ENCODE measurements at places on chromosomes 6 and 20.

- peak; percentile 51 for DNase-seq
Measured at GRCh38 chr20:36472637-36473090, 68.7 kb upstream of the MYL9 start.

- DNase-seq, result peak; percentile 91
Measured at GRCh38 chr6:135535989-135536414, 38.5 kb upstream of the AHI1 start.

DNA sequence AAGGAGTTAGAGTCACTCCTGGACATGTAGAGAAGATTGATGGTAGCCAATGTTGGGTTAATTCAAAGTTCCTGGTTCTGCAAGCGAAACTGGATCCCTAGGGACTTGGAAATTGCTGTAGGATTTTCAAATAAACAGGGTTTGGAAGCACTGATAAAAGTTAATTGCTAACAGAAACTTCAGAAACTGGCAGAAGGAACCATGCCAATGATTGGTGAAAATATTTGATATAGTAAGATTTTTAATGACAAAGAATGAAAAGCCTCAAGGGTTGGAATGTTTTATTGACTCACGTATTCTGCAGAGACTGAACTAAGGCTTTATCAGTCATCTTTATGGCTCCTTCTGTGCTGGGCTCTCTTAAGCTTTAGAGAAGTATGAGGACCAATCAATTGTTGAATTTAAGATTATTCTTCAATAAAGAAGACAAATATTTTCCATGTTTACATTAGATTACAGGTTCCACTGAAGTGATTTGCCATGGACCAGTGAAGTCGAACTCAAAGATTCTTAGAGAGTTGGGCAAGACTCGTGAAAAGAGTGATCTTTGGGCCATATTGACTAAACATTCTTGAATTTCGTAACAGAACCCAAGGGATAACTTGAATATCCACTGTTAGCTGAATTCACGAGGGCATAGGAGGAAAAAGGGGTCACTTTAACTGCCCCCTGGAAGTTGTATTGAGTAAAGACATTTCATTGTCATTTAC lies 371.4 kb downstream of the HDGFL1 start:
- peak; percentile 13 for DNase-seq

- DNase-seq, result peak; percentile 16
Measured at GRCh38 chr6:147390909-147391536, 117.5 kb upstream of the SAMD5 start.

DNA sequence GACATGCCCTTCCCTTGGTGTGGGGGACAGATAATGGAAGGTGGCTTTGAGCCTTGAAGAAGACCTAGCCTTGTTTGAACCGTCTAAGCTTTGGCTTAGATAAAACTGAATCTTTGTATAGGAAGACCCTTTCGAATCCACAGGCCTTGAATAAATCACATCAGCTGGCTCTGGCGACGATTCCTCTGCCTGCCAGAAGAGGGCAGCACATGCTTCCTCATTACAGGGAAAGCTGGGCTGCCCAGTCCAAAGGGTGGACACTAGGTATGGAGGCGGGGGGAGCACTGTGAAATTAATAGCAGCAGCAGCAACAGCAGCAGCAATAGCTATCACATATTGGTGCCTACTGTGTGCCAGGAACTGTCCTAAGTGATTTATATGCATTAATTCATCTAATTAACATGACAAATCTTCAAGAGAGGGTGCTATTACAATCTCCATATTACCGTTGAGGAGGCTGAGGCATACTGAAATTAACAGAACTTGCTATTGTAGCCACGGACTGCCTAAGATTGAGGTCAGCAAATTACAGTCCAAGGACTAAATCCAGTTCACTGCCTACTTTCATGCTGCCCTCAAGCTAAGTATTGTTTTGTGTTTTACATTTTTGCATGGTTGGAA lies 85.1 kb downstream of the CLIC5 start:
- peak; percentile 64 for DNase-seq

GRCh38 chr6:4059115-4059777 lies 19.7 kb downstream of the FAM217A start:
- peak; percentile 93 for DNase-seq

GRCh38 chr6:26003102-26003694 lies 40.6 kb downstream of the TRIM38 start:
- DNase-seq, result peak; percentile 59

DNA sequence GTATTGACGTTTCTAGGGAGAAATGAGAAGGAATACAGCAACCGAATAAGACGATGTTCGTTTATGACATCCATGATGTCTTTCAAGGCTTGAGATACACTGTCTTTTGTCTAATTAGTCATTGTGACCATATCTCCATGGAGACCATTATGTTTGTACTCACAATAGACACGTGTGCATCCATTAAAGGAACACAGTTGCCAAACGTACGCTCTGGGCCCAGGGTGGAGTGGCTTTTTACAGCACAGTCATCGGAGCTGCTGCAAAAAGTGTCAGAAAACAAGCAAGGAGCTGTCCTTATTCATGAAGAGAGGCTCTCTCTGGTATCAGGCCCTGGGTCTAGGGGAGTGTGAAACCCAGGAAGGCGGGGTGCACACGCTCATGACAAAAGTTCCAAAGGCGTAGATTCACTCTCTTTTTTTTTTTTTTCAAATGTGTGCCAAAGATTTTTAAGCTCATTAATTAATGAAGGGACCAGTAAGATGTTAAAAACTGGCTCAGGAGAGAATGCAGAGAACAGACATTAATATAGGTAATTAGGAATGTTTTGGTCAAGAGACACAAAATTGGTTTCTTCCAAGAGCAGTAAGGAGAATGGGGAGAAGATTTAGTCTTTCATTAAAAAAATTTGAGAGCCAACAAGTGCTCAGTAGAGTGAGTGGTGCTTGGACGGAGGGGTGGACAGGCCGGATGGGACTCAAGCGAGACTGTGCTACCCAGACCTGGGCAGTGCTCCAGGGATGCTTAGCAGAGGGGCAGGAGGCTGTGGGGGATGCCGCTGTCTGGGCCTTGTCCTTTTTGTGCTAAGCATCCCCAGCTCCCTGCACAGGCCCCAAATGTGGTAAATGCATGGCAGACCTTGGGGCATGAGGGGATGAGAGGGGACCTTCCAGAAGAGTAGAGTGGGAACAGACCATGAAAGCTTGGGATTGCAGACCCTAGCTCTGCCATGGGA lies 34.9 kb upstream of the GTSF1L start:
- no peak for DNase-seq

- DNase-seq, result peak; percentile 40
Measured at GRCh38 chr6:160102956-160103824, 18.4 kb upstream of the SLC22A1 start.

GRCh38 chr6:131807644-131808459 lies at the start of gene ENPP1:
Gene ENPP1 (plus strand): TSS chr6:131808020. CDS start chr6:131808036, 16 bp downstream.
- peak; percentile 83 for DNase-seq

DNA sequence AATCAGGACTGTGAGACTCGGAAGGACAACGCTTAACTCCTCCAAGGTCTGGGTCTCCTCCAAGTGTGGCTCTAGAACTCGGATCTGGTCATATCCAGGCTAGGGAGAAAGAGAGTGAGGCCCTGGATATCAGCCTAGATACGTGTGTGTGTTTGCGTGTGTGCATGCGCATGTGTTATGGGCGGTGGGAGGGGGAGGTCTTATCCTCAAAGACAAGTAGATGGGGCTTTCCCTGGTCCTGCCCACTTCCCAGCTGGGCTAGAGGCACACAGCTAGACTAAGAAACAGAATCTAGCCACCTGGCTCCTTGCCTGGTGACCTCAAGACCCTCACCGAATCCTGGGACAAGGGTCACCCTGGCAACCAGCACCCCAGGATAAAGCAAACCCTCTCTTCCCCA lies 13.2 kb downstream of the CPNE5 start:
- DNase-seq, result no peak

GRCh38 chr20:3686867-3687321 lies 5.1 kb upstream of the ADAM33 start:
- peak; percentile 92 for DNase-seq

DNA sequence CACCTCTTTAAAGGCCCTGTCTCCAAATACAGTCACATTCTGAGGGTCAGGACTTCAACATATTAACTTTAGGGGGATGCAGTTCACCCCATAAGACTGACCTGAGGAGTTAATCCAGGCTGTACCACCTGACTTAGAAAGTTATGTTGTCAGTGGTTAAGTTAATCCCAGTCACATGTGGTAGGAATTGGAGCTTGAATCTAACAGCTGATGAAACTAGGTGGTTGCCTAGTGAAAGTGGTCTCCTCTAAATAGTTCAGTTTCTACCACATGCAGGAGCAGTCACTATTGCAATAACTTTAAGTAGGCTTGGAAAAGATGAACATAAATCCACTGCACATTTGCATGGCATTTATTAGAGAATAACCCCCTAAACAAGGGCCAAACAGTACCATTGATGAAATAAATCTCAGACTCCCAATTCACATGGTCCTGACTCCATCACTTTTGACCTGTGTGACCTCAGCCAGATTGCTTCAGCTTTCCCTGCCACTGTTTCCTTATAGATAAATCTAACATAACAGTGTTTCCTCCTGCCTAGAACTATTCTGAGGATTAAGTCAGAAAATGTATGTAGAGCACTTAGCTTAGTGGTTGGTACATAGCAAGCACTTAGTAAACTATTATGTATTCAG lies 20.1 kb downstream of the SAMD5 start:
- DNase-seq, result no peak

DNA sequence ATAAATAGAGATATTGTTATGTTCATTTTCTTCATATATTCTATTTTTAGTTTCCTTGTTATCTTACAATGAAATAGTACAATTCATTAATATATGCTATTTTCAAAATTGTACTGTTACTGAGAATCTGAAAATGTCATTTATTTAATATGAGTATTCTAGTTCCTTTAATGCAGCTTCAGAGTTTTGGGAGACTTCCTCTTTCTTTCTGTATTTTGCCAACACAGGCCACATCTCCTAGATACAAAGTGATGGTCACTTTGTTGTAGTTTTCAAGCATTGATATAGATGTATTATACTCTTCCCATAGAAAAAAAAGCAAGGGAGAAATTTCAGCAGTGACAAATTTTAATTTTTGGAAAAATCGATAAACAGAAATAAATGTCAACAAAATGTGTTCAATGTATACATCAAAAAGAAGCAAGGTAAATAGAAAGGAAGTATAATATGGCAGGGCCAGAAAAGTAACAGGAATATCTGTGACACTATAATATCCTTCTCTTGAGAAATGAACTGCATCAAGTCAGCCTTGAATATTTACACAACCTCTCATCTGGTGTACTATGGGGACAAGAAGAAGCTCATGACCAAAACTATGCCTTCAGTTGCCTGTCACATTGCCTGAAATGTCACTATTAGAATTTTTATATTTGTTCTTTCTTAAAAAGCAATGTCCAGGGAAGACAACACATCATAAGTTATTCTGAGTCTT lies 396.0 kb downstream of the TBC1D32 start:
- DNase-seq, result no peak

DNA sequence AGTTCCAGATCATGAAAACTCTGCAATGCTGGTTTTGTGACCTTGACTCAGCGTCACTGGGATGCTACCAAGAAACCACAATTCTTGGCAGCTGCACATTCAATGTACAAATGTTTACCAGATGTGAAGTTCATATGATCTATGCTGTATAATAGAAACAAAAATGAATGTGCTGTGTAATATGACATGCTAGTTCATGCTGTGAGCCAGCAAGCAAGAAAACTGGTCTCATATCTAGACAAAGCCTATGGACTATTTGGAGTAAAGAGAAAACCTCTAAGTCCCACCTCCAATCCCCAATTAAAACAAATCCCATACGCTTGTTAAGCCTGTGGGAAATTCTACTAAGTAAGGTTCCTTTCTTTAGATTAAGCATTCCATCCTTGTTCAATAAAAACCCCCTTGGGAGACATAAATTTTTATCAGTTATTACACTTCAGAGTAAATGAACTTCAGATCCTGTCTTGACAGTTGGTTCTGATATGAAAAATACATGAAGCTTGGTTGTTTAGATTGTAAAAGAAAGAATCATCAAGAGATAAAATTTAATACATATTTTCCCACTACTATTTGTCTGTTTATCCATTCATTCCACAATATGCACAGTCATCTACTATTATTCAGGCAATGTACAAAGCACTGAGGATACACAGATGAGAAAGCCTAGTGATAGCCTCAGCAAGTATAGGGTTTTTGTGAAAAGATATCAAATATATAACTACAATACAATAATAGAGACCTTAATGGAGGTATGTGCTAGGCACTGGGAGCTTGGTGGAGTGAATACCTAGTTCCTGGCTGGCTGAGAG lies 20.1 kb downstream of the COL21A1 start:
- peak; percentile 40 for DNase-seq
